ENCODE measurements at places on chromosomes 6 and 20. TPM values are rescaled to one million over a fixed set of nuclear protein-coding genes. Genes with fewer than 3 reads are reported as not detected.

DNA sequence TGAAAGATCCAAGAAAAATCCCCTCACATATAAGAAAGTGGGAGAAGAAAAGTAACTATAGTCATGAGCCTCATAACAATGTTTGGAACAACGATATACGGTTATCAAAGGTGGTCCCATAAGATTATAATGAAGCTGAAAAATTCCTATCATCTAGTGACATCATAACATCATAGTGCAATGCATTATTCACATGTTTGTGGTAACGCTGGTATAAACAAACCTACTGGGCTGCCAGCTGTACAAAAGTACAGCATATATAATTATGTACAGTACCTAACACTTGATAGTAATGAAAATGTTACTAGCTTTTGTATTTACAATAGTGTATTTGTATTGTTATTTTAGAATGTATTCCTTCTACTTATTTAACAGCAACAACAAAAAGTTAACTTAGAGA lies 240.7 kb downstream of the RNGTT start:
- H3K36me3 ChIP-seq: no peaks in the 10 kb centered on the region
- no peak overlapping the region for H3K27ac ChIP-seq
- H3K4me3 ChIP-seq: no peak overlapping the region
- H3K4me1 ChIP-seq: no peaks in the 10 kb centered on the region
- no peaks in the 10 kb centered on the region for H3K27me3 ChIP-seq
- DNase-seq: no peak

DNA sequence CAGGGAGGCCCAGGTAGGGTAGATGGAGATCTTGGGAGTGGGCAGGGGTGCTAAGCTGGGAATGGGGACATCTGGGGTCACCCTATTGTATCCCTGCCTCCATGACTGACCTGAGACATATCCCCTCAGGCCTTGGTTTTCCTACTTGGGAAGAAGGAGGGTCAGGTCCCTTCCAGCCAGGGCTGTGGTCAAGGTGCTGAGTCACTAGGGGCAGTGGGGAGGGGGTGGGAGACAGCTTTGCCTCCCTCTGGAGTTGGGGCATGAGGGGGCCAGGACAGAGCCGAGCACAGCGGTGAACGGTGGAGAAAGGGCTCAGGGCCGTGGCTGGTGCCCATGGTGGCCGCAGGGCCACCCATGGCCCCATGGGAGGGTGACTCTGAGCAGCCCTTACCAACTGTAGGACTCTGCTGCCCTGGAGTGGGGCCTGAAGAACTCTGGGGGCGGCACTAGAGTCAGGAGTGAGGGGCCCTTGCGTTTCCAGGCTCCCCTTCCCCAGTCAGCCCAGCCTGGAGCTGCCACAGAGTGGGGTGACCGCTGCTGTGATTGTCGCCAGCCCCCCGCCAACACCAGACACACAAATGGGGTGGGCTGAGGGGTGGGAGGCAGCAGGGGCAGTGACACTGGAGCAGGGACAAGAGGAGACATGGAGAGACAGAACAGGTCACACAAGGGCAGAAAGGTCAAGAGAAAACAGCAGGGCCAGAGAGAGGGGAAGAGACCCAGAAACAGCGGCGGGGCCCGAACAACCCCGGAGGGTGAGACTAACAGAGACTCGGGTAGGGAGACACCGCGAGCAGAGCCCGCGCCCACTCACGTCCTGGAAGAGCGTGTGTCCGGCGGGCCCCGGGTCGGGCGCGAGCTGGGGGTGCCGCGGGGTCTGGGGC lies 576 bp downstream of the NECAB3 start:
- DNase-seq: no peak
- H3K27me3 ChIP-seq: no peaks in the 10 kb centered on the region
- H3K4me1 ChIP-seq: no peaks in the 10 kb centered on the region
- H3K4me3 ChIP-seq: peak overlapping the region; percentile 58
- no peak overlapping the region for H3K27ac ChIP-seq

DNA sequence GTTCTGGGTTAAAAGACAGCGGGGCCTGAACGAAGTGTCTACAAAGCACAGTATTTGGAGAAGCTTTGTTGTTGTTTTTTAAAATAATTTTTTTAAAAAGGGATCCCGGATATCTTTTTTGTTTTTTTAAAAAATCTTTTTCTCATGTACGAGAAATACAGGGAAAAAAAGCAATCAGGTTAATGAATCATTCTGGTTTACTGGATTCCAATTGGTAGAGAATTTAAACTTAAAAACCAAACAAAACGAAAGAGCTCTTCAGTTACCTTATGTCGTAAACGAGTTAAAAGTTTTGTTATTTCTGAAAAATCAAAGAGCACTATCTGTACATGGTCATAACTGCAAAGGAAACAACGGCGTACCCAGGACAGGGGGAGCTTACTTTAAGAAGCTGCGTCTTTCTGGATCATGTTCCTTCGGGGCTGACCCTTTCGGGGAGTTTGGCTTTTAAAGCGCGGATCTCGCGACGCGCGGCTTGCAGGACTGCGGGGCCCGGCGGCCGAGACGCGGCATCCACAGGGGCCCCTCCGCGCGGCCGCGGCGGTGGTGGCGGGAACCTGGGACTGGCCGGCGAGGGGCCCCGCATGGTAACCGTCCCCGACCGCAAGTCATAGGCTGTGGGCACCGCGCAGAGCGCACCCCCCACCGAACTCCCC lies 927 bp downstream of the IL20RA start:
- no peaks in the 10 kb centered on the region for H3K36me3 ChIP-seq
- no peaks in the 10 kb centered on the region for H3K4me1 ChIP-seq
- H3K4me3 ChIP-seq: peak overlapping the region; percentile 49
- DNase-seq: no peak
- H3K27ac ChIP-seq: peak overlapping the region; percentile 82

- H3K4me1 ChIP-seq: peaks cover 11% of the 10 kb centered on the region
- H3K4me3 ChIP-seq: no peak overlapping the region
- no peak for DNase-seq
- no peaks in the 10 kb centered on the region for H3K27me3 ChIP-seq
- no peaks in the 10 kb centered on the region for H3K36me3 ChIP-seq
- H3K27ac ChIP-seq: no peak overlapping the region
Measured at GRCh38 chr20:31620246-31620645, 15.2 kb downstream of the ID1 start.

- H3K4me1 ChIP-seq: peaks cover 20% of the 10 kb centered on the region
- H3K27ac ChIP-seq: peak overlapping the region; percentile 77
- no peak overlapping the region for H3K4me3 ChIP-seq
- no peaks in the 10 kb centered on the region for H3K27me3 ChIP-seq
Measured at GRCh38 chr6:17096652-17097051, 5.2 kb upstream of the STMND1 start.

GRCh38 chr6:166494757-166495486 lies 91.6 kb downstream of the RAMACL start:
- no peak overlapping the region for H3K27ac ChIP-seq
- H3K27me3 ChIP-seq: no peaks in the 10 kb centered on the region
- H3K4me1 ChIP-seq: no peaks in the 10 kb centered on the region
- H3K36me3 ChIP-seq: no peaks in the 10 kb centered on the region
- H3K4me3 ChIP-seq: no peak overlapping the region

DNA sequence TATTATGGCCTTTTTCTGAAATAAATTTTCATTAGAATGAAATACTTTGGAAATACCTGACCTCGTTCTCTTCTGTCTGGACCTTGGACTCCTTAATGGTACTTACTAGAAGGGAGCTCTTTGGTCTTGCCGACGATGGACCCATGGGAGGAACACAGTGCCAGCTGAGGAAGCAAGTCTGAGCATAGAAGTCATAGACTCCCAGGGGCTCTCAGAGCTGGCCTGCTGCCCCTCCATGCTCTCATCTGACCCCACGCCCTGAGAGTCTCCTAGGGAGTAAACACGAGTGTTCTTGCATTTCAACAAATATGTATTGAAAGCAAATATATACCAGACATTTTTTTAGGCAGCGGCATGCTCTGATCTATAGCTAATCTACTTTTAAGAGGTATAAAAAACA lies 87.8 kb downstream of the PLEKHG1 start:
- DNase-seq: no peak
- H3K4me3 ChIP-seq: no peak overlapping the region
- H3K36me3 ChIP-seq: no peaks in the 10 kb centered on the region
- H3K27ac ChIP-seq: no peak overlapping the region
- peaks cover 6% of the 10 kb centered on the region for H3K4me1 ChIP-seq
- H3K27me3 ChIP-seq: no peaks in the 10 kb centered on the region

The SLC32A1 gene
- polyA plus RNA-seq: not detected

The SIGLEC1 gene
- 1.0 TPM for polyA plus RNA-seq

The NHSL1 gene
- 4.6 TPM for polyA plus RNA-seq

The LST1 gene
- 6.0 TPM for polyA plus RNA-seq

The ECHDC1 gene
- 20.5 TPM for polyA plus RNA-seq
